Fibroblast of lung (primary cell): ENCODE measurements at places on chromosomes 2 and 18.

- DNase-seq = peak; percentile 21
These were observed 651 bp downstream of the KCNK3 start for GRCh38 chr2:26692897-26693849.

GRCh38 chr2:88197732-88198131, 27.6 kb downstream of the THNSL2 start:
- no peak for DNase-seq

DNA sequence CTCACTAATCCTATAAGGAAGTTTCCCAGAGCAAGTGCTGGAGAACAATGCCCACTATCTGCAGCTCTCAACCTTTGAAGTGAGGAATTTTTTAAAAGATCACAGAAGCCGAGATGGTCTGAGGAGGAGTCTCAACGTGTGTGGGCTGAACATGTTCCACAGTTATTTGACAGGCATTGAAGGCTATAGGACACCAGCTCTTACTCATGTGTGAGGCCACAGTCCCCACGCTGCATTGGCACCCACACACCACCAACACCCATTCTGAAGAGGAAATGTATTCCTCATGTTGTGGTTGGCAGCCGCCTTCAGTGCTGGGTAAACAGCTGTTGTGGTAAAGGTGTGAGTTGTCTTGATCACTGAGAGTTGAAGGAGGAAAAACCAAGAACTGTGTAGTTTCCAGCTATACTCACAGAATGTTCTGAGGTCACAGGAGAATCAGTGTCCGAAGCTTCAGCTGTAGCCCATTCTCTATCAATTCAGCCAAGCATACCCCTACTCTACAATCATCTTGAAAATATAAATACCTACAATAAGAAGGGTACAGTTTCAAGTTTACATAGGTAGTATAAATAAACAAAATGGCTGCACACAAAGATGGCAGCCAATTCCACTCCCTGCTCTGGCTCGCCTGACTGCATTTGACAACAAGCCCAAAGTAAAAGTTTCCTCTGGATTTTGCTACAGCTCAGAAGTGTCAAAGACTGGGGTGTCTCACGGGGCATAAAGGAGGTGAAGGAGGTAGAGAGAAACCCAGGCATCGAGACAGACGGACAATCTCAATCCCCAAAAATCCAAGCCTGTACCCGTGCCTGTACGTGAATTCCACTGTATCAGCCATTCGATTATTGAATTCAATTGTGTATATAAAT, 12.1 kb downstream of the CD226 start:
- peak; percentile 56 for DNase-seq

DNA sequence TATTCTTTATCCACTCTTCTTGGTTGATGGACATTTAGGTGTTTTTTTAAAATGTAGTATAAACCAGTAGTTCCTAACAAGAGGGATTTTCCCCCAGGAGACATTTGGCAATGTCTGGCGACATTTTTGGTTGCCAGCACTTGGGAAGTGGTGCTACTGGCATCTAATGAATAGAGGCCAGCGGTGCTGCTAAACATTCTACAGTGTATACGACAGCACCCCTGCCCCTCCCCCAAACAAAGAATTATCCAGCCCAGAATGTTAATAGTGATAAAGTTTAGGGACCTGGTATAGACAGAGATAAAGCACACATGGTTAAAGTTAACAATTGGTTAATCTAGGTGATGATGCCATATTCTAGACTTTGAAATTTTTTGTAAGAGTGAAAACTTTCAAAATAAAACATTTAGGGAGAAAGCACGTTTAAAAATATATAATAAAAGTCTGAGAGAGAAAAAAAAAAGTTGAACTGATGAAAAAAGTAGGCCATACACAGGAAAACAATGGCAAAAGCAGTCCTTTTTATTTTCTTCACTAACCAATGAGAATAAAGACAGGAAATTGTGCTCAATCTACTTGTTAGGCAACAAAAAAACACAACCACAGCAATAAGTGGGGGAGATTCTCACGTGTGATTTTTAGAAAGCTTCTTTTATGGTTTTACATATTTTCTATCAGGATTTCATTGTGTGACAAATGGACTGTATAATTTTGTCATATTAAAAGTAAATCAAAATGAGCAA, 14.8 kb downstream of the FBXO48 start:
- no peak for DNase-seq

DNA sequence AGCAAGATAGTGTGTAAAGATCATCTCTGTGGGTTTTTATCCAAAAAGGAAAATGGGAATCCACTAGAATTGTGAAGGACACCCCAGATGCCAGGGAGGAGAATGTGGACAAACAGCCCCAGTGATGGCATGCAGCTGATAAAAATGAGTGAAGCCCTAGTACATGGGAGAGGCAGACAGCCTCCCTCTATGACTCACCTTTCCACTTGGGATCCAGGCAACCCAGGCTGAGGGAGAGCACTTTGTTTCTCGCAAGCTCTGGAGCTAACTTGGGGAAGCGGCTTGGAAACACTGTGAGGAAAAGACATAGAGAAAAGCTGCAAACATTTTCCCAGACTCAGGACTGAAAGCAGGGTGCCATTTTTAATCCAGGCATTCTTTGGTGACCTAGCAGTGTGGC, 5.3 kb upstream of the FLACC1 start:
- no peak for DNase-seq

DNA sequence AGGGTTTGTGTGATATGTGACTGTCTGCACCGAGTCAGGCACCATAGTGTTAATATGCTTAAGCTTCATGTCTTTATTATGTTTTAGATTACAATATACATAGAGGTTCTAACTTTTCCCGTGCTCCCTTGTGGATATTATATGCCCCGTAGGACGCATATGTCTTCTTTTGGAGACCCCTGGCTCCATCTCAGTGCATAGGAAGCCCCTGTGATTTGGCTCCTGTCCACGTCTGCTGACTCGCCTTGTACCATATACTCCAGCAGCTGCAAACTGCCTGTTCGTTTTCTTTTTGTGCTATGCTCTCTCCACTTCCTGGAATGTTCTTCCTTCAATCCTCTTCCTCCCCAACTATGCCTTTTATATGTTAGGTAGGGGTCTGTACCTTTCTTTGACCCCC, 110.9 kb downstream of the PTRHD1 start:
- no peak for DNase-seq

DNA sequence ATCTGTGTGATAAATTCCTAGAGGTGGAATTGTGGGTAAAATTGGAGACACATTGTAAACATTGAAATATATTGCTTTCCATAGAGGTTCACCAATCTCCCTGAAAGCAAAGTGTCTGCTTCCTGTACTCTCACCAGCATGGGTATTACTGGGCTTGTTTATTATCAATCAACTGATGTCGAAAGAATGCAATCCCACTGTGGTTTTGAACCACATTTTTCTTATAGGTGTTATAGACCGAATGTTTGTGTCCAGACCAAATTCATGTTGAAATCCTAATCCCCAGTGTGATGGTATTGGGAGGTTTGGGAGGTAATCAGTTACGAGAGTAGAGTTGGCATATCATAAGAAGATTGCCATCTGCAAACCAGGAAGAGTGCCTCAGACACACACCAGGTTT, 1212.4 kb downstream of the LRP1B start:
- DNase-seq = peak; percentile 20

DNA sequence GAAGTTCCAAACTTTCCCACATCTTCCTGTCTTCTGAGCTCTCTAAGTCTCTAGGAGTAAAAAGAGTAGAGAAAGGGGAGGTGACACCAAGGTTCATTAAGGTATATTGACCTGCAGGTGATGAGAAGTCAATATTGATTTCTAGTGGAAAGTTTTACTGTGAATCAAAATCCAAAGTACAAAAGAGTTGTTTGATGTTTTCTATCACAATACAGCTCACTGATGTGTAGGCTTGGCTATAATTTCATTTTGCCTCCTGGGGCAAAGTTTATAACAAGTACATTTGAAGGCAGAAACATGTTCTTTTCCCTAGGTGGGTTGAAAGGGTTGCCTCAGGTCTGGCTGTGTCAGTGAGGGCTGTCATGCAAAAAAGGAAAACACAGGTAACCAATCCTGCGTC, 65.2 kb upstream of the LRPPRC start:
- no peak for DNase-seq

DNA sequence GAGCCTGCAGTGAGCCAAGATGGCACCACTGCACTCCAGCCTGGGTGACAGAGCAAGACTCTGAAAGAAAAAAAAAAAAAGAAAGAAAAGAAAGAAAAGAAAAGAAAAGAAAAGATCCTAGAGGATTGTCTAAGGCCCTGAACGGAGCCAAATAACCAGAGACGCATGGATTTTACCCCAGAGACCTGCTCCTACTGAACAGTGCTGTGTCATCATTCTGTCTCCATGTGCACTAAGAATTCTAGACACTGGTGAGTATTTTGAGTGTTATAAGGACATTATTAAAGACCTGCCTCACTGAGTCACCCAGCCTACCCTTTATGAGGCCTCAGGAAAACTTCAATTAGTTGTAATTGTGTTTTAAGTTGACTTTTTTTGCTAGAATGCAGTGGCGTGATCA, 61.9 kb upstream of the RIOK3 start:
- no peak for DNase-seq

DNA sequence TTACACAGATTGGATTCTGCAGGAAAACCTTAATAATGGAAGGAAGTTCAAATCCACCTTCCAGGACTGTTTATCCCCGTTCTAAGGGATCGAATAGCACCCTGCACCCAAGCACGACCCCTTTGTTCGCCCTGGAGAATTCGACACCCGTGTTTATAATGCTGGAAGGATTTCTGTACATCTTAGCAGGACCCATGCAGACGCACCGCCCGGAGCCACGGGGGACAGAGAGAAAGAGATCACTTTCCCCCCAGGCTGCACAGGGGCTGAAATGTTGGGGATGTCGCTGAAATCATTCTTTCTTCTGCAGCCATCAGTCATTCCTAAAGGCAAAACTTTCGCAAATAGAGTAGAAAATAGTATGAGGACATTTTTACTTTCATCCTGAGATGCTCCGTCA, 238.7 kb upstream of the SALL3 start:
- DNase-seq = no peak

GRCh38 chr18:11969904-11970835, 11.1 kb upstream of the IMPA2 start:
- peak; percentile 22 for DNase-seq

- DNase-seq = no peak
These were observed 977.1 kb upstream of the SOX11 start for GRCh38 chr2:4715065-4715464.

DNA sequence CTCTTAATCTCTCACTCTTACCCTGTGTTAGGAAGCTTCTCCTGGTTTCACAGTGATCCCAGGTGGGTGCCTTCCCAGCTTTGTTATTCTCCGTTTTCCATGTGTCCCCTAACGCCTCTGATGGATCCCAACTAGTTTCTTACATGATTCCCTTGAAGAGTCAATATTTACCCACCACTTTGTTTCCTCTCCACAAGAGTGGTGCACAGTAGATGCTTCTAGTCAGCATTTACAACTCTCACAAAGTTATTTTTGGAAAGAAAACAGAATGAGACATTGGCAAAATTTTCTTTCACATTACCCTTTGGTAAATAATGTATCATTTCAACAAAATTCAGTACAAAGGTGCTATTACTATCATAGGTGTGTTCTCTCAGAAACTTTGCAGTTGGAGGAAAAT, 1611.1 kb upstream of the ZEB2 start:
- DNase-seq = no peak

DNA sequence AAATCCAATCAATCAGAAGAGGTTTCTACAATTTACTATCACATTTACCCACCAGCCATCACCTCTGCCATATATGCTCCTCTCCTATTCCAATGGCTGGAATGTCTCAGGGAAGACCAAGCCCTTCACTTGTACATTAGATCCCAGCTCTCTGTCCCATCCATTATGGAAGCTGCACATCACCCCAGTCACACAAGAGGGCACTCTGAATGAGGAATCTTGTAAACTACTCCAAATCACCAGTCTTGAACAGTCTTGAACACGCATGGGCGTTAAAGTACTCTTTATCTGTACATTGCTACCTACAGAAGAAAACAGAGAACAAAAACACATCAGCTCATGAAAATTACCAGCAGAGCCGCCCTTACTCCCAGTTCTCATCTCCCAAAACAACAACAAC, 38.7 kb downstream of the ZC3H8 start:
- DNase-seq = peak; percentile 9

- DNase-seq = peak; percentile 80
These were observed 20.1 kb downstream of the TPGS2 start for GRCh38 chr18:36808681-36809080.

GRCh38 chr18:58714259-58714658, 43.0 kb downstream of the MALT1 start:
- DNase-seq = no peak

- peak; percentile 36 for DNase-seq
These were observed 59.8 kb upstream of the PELI1 start for GRCh38 chr2:64203858-64204632.

- DNase-seq = no peak
These were observed 71.7 kb downstream of the DNMT3A start for GRCh38 chr2:25270061-25270460.

GRCh38 chr2:164224007-164224406, 397.3 kb downstream of the GRB14 start:
- DNase-seq = no peak

- no peak for DNase-seq
These were observed 50.9 kb upstream of the GPD2 start for GRCh38 chr2:156385242-156385641.

DNA sequence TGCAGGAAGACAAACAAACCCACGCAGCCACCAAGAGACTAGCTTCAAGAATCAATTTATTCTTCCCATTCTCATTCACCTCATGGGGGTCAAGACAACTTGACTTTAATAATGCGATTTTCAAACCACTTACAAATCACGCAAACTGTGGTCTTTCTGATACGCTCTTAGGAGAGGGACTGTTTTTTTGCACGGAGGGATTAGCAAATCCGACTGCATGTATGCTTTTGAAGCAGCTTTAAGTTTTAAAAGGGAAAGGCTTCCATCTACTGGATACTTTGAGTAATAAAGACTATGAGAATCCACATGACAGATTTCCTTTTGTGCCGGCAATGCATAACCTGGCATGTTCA, 322.9 kb upstream of the KCNJ3 start:
- peak; percentile 46 for DNase-seq
